Amygdala (tissue), 56 donors: ENCODE measurements at places on chromosomes 13 and 19.

DNA sequence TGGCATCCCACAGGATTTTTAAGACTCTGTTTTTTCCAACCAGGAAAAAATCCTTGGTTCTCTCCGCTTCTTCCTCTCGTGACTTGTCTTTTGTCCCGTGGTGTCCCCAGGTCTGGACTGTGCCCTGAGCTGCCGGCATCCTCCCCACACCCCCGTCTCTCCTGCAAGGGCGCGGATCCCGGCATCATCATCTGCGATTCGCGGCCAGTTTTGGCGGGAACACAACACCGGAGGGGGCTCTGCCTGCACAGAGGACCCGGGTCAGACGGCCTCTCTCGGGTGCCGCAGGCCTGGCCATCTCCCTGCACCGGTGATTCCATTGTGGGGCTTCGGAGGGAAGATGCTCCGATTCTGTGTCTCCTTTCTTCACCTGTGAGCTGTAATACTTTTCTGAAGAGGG lies 18.8 kb upstream of the GAS6 start:
- no peak for DNase-seq

DNA sequence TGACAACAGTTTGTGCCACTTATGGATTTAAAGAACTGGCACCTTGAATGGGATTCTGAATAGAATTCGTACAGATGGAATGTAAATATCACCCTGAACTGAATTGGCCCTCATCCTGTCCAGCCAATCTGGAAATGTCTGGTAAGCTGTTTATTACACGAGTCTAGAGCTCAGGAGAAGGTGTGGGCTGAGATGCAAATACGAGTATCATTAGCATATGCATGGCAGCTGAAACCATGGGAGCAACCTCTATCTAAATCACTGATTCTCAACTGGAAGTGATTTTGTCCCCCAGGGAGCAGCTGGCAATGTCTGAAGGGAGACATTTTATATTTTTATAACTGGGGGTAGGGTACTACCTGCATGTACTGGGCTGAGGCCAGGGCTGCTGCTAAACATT lies 15.6 kb upstream of the VWA8 start:
- DNase-seq = no peak

DNA sequence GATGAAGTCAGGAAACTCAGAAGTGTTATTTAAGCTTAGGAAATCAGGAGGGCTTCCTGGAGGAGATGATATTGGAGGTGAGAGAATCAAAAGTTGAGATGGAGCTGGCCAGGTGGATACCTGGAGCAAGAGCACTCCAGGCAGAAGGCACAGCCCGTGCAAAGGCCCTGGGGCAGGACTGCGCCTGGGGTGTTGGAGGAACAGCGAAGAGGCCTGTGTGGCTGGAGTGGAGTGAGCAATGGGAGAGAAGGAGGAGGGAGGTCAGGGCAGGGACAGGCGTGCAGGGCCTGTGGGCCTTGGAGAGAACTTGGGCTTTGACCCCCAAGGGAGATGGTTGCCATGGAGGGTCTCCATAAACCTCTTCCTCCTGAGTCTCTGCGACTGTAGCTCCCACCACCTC lies 42.1 kb downstream of the ZNRF4 start:
- DNase-seq = no peak

DNA sequence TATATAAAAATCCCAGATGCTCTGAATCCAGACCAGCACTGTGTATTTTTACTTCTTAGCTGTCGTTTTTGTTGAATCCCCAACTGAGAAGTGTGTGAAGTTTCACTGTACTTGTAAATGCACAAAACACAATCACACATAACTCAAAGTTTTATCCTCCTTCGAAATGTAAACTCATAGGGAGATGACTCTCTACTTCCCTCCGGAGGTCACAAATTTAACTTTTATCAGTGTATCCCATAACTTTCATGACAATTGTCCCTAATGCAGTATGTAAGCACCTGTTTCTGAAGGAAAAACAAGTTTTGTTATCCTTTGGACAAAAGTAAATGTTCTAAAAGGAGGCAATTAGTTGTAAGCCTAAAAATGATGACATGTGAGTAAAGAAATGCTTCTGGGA lies 665.0 kb upstream of the SLITRK6 start:
- no peak for DNase-seq

- no peak for DNase-seq
Observed at GRCh38 chr13:98847780-98848179, 95.3 kb upstream of the SLC15A1 start.
